Iris pigment epithelial cell (primary cell): ENCODE measurements at places on chromosomes 11 and 22.
A peak's percentile ranks its signal among the peaks of the same experiment; 100 is the strongest.

DNA sequence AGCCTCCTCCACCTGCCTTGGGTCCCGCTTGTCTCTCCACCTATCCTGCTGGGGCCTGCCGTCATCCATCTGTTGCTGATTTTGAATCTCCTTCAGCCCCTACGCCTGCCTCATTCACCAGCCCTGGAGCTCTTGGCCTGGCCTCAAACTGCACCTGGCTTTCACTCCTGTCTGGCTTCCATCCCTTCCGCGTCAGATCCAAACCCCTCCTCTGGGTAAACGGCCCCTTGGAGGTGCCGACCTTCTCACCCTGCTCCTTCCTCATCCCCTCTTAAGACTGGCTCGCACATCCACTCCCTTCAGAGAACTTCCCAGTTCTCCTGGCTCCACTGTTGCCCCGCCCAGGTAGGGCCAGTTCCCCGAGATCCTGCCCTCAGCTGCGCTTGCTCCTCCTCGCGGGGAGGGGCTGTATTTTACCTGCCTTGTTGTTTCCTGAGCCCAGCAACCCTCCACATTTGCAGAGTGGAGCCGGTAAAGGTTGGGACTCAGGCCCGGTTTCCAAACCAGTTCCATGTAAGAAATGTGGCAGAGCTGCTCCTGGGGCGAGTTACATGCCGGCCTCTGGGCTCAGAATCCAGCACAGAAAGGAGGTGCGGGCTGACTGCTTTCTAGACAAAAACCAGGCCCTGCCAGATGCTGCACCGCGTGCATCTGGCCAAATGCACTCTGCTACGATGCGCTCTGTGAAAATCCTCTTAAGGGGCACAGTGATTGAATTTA lies 13.9 kb upstream of the SHANK2 start:
- no peak for DNase-seq

GRCh38 chr11:122642472-122642922 lies 13.0 kb upstream of the UBASH3B start:
- DNase-seq: peak; percentile 86

DNA sequence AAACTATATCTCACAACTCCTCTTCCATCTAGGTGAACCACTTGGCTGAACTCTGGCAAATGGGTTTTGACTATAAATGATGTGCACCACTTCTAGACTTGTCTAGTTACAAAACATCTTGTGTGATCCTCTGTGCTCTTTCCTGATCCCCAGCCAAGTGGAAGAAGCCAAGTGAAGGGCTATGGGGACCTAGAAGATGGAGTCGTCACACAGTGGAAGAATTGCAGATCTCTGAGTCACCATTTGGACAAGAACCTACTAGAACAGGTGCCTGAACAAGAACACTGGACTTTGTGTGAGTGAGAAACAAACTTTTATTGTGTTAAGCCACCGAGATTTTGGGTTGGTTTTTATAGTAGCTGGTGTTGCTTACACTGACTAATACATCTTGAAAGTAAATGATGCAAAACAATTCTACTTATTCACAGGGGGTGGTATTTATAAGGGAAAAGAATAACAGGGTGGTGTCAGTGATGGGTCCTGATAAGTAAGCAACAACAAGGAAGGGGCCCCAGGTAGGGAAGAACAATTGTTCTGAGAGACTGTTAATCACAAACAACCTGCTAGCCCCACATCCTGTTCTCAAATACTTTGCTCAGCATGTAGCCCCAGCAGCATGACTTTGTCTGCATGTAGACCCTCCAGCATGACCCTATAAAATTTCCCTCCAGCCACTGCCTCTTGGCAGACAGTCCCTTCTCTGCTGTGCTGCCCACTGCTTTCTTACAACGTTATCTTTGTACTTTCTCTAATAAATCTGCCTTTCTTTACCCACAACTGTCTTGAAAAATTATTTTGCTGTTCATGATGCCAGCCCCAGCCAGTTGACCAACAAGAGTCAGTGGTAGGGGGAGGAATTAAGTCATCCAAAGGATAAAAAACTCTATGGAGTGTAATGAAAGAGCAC lies 280.7 kb upstream of the PLET1 start:
- DNase-seq: no peak

GRCh38 chr11:848380-848931 lies 5.8 kb downstream of the TSPAN4 start:
- no peak for DNase-seq

- DNase-seq: no peak
Measured at GRCh38 chr22:29630987-29631386, 27.6 kb downstream of the NF2 start.

DNA sequence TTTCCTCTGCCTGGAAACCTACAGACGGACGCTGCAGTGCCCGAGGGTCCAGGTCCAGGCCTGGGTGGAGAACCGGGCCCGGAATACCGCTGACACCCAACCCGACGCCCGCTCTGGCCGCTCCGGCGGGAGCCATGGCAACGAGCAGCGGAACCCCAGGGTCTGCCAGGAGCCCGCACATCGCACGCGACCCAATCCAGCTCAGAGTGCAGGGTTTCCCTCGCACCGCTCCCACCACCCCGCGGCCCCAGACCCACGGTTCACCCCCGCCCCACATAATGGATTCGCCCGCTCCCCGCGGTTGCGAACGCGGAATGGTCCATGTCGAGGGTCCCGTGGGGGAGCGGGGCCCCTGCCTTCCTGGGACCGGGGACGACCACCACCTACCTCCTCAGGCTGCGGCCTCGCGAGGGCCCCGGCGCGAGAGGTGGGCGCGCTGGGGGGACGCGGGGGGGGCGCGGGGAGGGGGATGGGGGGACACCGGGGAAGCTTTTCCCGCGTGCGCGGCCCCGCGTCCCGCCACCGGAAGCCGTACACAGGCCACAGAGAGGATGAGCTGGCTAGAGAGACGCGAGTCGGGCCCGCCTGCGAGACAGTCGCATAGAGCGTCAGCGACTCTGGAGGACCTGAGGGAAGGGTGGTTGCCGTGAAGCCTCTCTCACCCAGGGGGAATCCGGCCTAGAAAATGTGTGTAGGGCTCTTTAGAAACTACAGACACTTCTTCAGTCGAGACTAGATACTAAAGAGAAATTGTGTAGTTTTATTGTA lies at the start of gene SSRP1:
SSRP1 (minus strand) TSS at position 550 of the 768 bp plus-strand sequence. CDS start 771 bp downstream, outside the sequence.
- DNase-seq: peak; percentile 84

DNA sequence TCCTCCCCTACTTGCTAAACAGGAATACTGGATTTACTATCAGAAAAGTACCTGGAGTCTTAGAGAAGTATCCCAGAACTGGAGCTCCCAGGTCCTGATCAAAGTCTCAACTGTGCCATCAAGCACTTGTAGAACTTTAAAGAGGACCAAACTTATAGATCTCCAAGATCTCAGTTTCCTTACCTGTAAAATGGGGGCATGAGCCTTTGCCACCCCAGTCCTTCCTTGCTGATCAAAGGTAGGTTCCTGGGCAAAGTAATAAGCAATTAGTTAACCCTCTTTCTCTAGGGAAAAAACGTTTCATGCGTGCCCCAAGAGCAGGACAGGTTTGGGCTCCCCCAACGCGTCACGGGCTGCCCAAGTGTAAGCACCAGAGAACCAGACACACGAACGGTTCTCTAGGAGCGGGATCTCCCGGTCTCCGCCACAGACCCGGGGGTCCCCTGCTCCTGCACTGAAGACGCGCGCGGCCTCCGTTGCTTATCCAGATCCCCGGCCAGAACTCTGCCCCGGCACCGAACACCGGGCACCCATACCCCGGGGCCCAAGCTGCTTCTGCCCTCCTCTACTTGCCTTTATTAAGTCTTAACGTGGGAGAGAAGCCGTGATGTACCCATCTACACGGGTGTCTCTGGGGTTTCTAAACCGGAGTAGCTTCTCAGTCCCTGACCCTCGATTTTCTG lies 505 bp downstream of the ZNF214 start:
- DNase-seq: peak; percentile 25

DNA sequence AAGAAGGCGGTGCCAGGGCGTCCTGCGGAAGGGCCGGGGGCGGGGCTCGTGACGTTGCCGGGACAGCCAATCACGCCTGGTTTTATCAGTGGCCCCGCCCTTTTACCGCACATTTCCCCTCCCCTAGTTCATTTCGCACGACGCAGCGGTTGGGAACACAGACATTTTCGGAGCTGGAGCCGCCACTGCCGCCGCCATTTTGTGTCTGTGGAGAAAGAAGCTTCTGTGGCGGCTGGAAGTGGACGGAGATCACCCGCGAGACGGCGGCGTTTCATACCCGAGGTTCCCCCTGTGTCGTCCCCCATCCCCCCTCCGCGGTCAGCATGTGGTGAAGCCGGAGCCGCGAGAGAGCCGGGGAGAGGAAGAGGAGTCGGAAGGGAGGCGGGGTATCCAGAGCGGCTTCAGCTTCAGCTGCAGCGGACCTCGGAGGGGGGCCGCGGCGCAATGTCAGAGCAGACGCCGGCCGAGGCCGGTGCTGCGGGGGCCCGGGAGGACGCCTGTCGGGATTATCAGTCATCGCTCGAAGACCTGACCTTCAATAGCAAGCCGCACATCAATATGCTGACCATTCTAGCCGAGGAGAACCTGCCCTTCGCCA lies at the start of gene PCF11:
PCF11 (plus strand) TSS at position 136 of the 598 bp plus-strand sequence; CDS start at position 445, 309 bp downstream.
- DNase-seq: peak; percentile 100

GRCh38 chr11:85182441-85183387 lies 444.4 kb downstream of the DLG2 start:
- peak; percentile 64 for DNase-seq

DNA sequence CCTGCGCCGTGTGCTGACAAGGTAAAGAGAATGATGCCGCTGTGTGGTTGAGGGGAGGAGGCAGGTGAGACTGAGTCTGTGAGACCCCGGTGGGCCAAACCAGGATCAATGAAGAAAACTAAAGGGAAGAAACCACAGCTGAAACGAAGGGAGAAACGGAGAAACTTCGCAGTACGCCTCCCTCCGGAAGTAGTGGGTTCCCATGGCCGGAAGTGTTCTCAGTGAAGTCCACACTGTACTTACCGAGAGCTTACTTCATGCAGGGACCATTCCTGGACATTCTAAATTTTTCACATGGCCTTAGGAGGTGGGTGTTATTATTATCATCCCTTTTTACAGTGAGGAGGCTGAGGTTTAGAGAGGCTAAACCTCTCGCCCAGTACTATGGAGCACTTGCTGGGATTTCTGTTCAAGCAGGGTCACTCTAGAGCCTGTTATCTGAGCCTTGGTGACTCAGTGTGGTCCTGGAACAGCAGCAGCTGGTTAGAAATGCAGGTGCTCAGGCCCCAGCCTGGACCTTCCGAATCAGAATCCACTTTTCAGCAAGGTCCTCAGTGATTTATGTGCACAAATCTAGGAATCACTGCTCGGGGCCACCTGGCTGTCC lies 17.9 kb downstream of the CD5 start:
- no peak for DNase-seq

DNA sequence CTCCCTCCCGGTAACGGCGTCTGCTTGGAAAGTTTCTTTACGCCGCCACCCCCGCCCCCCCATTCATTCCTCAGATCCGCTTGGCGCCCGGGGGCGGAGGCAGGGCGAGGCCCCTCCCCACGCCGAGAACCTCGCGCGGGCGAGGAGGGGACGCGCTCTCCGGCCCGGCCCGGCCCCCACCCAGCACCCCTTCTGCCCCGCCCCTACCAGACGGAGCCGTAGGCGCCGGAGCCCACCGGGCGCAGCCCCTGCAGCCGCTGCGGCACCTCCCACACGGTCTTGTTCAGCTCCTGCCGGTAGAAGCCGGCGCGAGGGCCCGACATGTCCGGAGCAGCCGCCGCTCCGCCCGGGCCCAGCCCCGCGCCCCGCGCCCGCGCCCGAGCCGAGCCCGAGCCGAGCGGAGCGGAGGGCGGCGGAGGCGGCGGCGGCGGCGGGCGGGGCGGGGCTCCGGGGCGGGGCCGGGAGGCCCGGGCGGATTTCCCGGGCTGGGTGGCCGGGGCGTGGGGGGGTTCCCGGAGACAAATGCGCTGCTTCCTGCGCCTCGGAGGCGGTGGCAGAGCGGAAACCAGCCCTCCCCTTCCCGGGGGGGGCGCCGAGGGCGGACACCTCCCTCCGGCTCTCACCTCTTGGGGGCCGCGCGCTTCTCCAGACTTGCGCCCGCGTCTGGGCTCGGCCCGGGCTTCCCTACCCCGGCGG lies at the start of gene MAPK11:
MAPK11 (minus strand) TSS at position 411 of the 696 bp plus-strand sequence; CDS start at position 323, 88 bp downstream.
- DNase-seq: peak; percentile 71

GRCh38 chr11:86192519-86193257 lies 51.9 kb upstream of the EED start:
- no peak for DNase-seq

DNA sequence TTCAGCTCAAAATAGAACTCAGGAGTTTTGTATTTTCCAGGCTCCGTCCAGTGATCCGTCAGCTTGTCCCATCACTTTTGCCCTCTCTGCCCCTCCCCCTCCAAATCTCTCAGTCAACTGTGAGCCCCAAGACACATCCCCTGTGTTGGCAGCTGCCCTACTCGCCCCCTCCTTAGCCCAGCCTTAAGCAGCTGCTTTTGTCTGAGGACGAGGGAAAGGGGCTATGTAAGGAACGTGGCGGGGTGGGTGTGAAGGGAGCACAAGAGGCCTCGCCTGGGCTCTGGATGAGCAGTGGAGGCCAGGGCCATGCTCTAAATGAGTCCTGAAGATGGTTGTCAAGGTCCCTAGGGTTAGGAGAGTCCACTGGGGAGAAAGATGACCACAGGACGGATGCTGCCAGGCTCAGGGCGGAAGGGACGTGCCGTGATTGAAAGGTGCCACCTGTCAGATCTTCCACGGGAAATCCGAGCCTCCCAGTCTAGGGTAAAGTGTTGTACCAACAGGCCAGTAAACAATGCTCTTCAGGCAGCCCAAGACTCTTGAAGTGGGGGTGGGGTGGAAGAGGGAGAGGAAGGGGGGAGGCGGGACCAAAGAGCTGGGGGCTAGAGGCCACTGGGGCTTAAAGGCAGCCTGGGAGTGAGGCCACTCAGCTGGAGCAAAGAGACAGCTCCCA lies at the start of gene SMTNL1:
SMTNL1 (plus strand) TSS at position 649 of the 673 bp plus-strand sequence. CDS start 5,048 bp downstream, outside the sequence.
- DNase-seq: no peak

DNA sequence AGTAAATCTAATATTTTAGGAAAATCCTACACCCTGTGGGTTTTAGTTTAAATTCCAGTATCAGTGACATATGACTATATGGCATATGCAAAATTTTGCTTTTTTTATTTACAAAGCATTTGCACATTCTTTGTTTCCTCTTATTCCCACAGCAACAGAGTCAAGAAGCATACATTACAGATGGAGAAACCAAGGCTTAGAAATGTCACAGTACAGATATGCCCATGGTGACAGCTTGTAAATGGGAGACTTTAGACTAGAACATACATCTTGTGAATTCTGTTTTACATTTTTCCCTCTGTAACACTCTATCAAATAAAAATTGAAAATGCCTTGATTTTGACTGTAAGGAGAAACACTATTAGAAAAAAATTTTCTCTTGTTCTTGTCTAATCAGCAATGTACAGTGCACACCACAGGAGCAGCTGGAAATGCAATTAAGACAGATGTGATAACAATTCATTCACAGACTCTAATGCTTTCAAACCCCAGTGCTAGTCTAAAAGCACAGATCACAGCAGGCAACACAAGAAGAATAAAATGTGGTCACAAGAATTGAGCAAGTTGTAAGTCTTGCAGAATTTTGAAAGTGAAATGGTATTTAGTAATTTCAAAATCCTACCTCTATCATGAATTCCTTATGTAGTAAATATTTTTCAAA lies 375.9 kb downstream of the LUZP2 start:
- no peak for DNase-seq

- DNase-seq: no peak
Measured at GRCh38 chr22:44291674-44292360, 20.9 kb downstream of the SHISAL1 start.
